ENCODE measurements at places on chromosomes 6 and 20.
A peak's percentile ranks its signal among the peaks of the same experiment; 100 is the strongest.

GRCh38 chr6:71678091-71678490, 208.3 kb upstream of the RIMS1 start:
- DNase-seq, result no peak

DNA sequence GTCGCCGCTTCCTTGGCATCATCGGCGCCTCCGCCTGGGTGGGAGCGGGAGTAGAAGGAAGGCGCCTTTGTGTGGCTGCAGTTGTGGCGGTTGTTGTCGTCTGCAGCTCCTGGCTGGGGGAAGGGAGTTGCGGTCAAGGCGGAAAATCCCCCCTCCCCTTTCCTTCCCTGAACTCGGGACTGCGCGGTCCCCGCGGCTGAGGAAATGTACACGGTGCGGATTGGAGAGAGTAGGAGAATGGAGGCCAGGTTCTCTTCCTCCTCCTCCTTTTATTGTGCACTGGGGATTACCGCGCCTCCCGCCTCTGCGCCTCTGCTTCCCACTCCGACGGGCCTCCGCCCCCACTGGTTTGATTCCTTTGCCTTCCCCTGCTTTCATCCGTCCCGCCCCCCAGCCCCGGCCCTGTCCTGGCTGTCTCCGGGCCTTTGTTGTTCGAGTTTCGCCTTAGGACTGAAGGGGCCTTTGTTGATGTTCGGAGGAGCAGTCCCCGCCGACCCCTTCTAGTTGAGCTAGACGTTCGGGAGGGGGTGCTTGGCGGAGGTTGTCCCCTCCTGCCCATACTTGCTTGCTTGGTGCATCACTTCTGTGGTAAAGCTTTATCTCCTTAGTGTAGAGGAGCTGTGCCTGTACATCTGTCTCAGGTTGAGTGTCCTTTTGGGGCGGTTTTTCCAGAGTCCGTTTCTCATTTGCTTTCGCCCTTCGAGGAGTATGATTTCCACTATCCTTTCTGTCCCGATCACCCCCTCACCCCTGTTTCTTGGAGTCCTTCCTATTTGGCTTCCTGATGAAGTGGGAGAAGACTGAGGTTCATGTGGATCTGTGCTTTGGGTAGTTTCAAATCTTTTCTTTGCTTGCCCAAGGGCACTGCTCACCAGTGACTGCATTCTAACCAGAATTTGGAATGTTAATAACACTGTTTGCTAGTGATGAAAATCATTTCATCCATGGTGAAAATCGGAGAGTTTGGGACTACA, 764 bp downstream of the ZNF292 start:
- DNase-seq, result no peak

DNA sequence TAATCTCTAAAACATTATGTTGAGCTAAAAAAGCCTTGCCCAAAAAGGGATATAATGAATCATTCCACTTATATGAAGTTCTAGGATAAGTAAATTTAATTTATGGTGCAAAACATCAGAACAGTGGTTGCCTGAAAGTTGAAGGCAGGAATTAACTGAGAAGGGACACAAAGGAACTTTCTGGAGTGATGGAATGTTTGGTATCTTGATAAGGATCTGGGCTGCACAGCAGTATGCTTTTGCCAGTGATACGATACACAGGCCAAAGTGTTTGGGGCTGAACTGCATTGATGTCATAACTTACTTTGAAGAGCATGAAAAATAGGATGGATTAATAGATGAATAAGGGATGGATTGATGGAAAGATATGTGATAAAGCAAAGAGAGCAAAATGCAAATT, 146.1 kb upstream of the LRFN2 start:
- no peak for DNase-seq

DNA sequence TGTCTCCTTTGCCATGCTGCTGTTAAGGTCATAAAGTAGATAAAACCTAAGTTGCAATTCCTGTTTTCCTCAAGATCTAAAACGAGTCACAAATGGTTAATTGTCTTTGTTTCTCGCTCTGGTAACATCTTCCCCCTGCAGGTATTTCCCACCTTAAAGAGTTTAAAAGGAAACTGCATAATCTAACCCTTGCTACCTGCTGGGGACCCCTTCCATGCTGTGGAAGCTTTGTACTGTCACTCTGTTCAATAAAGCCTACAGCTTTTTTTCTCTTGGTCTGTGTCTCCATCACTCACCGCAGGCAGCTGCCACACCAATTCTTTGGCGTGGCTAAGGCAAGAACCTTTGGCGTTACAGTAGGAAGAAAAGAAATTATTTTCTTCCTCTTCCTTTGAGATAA, 117.7 kb upstream of the GJE1 start:
- DNase-seq, result no peak

DNA sequence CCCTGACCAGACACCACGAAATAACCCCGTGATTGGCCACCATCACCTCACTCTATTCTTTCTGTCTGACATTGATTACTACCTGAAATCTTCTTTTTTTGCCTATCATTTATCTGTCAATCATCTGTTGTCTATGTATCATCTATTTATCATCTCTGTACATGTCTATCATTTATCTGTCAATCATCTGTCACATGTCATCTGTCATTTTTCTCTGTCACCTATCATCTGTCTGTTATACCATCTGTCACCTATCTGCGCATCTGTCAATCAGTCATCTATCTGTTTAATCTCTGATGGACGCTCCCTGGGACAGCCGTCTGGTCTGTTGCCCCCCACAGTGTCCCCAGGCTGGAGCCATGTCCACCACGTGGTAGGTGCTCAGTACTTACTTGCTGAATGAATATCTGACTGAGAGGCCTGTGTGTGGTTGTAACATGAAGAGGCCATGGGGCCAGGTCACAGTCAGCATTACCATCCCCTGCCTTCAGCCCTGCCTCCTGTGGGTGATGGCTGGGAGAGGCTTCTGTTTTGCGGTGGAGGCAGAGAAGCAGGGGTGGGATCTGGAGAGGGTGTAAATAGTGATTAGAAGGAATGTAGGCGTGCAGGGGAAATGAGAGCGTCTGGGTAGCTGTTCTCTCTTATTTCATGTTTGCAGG, 302.7 kb downstream of the QKI start:
- no peak for DNase-seq

DNA sequence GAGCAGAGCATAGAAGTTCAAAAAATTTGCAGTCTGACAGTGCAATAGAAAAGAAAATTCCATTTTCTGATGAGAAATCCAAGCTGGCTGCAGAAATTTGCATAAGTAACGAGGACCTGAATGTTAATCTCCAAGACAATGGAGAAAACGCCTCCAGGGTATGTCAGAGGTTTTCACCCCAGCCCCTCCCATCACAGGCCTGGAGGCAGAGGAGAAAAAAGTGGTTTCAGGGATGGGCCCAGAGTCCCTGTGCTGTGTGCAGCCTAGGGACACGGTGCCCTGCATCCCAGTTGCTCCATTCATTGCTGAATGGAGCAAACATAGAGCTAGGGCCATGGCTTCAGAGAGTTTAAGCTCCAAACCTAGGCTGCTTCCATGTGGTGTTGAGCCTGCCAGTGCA, 327.9 kb upstream of the KHDRBS2 start:
- DNase-seq, result no peak

DNA sequence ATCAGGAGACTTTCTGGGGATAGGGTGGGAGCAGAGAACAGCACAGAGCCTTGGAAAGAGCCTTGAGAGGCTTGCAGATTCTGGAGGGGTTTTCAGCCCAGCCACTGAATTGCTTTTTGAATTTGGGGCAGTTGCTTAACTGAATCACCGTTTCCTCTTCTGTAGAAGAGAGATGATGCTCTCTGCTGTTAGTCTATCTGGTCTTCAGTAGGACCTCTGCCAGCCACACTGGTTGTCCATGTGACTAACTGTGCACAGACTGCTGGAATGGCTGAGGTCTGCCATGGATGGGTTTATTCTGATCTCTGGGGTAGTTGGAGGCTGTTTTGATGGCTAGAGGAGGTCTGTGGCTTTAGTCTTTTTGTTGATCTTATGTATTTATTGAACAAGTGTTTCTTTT, 21.4 kb upstream of the PRDM1 start:
- no peak for DNase-seq

DNA sequence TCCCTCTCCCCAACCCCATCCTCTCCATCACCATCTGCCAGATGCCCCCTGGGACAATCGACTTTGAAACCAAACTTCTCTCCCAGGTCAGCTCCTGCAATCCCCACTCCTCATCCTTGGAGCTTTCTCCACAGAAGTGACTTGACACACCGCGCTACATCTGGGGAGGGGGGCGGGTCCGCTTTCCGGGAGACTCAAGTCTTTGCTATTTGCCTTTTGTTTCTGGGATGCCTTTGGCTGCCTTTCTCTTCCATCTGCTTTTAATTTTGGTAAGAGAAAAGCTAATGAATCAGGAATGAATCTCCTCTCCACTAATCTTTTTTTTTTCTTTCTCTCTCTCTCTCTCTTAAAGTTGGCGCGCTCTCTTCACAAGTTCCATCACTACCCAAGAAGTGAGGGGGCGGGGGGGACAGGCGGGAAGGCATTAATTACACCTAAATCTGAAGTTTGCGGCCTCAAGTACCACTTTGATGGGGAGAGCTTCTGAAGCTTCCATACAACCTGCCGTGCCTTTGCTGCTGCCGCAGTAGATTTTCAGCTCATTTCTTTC, 664 bp upstream of the TPBG start:
- DNase-seq, result no peak

DNA sequence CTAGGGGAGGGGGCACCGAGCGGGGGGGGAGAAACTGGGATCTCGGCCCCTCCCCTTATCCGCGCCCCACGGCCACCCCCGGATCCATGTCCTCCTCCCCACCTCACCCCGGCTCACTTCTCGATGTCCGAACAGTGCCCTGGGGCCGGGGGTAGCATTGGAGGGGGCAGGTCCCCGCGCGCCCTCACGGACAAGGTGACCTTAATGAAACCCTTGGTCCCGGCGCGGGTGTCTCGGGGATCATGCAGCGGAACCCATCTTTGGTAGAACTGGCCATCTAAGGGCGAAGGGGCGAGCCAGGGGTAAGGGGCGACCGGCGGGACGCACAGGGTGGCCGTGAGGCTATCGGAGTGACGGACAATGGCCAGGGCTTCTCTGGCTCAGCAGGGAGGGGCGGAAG, 13.6 kb upstream of the SPAG4 start:
- no peak for DNase-seq

DNA sequence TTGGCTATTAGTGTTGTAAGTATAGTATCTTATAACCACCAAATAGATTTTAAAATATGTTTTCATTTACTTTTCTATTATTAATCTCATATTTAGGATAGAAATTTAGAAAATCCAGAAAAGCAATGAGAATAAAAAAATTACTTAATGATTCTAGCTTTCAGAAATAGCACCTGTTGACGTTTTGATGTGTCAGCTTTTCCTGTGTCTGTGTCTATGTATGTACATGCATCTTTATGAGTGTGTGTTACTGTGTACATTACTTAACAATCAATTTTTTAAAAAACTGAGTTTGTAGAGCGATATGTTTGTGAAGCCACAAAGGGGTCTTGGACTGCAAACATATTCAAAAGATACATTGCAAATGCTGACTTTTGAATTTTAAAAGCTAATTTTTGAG, 526.9 kb downstream of the BCKDHB start:
- no peak for DNase-seq

GRCh38 chr6:168450917-168451316, 9.9 kb downstream of the SMOC2 start:
- DNase-seq, result peak; percentile 24

DNA sequence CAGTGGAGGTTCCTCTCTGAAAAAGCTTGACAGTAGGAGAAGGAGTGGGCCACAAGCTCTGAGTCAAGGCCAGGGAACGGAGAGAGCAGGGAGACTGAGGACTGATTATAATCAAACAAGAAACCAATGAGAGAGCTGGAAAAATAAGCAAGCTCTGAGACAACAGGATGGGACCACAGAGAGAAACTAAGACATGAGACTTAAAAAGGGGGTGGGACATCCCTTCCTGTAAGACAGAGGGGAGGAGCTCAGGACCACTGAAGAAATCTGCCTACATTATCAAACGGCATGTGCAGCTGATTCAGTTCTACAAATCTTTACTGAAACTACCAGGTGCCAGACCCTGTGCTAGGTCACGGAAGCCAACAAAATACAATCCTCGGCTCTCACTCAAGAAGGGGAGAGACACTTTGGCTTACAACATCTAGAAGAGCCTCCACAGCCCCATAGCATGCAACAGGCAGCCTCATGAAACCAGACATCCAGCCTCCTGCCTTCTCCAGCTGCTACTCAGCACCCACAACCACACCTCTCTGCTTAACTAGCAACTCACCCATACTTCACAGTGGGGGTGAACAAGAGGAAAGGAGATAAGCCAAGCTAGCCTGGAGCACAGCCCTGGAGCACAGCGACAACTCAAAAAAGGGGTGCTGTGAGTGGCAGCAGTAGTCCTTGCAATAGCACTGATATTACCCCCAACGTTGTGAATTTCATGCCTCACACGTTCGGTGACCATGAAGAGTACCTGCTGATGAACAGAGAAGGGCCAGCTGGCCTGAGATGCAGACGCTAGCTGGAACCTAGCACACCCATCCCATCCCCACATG, 39.1 kb upstream of the ANKRD60 start:
- DNase-seq, result no peak
